Stimulated activated CD8-positive, alpha-beta memory T cell treated with anti-CD3 and anti-CD28 coated beads, Interleukin-4, amount 100 ng/mL, for 24 hours (primary cell): ENCODE measurements at places on chromosomes 2 and 18.

DNA sequence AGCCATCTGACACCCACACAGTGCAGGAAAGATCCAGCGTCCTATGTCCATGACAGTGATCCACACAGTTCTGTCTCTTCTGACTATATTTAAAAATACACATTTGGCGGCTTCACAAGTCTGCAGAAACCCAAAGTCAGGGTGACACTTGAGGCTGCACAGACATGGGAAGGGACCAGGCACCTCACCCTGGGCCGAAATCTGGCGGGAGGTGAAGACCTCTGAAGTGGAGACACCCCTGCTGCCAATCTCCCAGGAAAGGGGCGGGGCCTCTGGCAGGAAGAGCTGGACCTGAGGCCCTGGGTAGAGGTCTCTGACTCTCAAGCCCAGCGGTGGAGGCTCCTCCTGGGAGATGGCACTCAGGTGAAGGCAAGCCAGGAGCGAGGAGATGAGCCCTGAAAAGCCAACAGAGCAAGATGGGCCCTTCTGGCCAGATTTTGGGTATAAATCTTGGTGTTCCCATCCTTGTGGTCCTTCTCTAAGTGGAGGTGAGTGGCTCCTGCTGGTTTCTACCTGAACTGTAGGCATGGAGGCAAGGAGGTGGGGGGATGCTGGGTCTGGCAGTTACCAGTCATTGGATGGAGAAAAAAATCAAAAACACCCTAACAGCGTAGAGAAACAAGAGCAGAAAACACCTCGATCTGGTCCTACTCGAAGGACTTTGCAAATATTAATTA lies 248.4 kb downstream of the HDAC4 start:
- DNase-seq, result no peak

- no peak for DNase-seq
These were observed 115.1 kb downstream of the UBE2E3 start for GRCh38 chr2:181095486-181095885.

- no peak for DNase-seq
These were observed 6.8 kb upstream of the SNED1 start for GRCh38 chr2:240991378-240992263.

GRCh38 chr2:84908948-84909713 lies 3.7 kb downstream of the TMSB10 start:
- no peak for DNase-seq

- DNase-seq, result no peak
These were observed 120.2 kb downstream of the LAMA3 start for GRCh38 chr18:23809415-23809814.

- DNase-seq, result no peak
These were observed 6.5 kb downstream of the SH3BP4 start for GRCh38 chr2:234958311-234958710.

GRCh38 chr2:117958186-117958585 lies 55.7 kb downstream of the CCDC93 start:
- no peak for DNase-seq

- DNase-seq, result no peak
These were observed 433 bp downstream of the SH3RF3 start for GRCh38 chr2:109129356-109129920.

DNA sequence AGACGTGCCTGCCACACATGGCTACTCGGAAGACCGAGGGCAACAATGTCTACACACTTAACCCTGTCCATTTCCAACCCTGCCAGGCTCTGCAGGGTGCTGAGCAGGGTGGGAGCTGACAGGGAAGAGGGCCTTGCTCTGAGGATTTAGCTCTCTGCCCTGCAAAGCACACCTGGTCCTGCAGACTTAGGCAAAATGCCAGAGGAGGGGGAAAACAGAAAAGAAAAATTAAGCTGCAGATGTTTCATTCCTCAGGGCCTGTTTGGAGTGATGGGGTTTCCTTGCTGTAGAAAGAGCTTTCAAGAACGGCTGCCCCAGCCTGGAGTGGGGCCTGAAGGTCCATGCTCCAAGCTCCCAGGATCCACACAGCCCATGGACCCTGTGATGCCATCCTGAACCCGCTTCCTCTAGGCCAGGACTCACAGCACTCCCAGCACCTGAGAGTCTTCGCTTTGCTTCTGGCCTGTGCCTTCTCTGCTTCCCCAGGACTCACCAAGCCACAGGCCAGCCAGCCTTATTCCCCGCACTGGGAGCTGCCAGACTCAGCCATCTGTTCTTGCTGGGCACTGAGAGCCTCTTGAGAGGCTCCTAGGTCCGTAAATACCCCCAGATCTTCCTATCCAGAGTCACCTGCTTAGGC lies 9.1 kb upstream of the TEX51 start:
- no peak for DNase-seq

DNA sequence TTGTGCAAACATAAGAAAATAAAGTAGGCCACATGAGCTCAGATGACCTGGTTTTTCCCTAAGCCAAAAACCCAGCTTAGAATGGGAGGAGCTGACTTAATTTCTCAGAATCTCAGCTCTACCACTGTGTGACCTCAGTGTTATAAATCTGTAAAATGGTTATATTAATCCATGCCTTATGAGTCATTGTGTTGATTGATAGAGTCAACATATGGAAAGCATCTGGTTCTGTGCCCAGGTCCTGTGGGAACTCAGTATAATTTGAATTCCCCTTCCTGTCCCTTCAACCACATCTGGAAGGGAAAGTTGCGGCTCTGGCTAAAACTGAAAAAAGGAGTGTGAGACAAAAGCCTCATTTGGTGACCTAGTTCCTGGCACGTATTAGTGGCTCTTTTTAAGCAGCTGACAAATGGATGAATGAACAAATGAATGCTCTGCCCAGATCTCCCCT lies 25.7 kb downstream of the TMEM177 start:
- DNase-seq, result no peak

DNA sequence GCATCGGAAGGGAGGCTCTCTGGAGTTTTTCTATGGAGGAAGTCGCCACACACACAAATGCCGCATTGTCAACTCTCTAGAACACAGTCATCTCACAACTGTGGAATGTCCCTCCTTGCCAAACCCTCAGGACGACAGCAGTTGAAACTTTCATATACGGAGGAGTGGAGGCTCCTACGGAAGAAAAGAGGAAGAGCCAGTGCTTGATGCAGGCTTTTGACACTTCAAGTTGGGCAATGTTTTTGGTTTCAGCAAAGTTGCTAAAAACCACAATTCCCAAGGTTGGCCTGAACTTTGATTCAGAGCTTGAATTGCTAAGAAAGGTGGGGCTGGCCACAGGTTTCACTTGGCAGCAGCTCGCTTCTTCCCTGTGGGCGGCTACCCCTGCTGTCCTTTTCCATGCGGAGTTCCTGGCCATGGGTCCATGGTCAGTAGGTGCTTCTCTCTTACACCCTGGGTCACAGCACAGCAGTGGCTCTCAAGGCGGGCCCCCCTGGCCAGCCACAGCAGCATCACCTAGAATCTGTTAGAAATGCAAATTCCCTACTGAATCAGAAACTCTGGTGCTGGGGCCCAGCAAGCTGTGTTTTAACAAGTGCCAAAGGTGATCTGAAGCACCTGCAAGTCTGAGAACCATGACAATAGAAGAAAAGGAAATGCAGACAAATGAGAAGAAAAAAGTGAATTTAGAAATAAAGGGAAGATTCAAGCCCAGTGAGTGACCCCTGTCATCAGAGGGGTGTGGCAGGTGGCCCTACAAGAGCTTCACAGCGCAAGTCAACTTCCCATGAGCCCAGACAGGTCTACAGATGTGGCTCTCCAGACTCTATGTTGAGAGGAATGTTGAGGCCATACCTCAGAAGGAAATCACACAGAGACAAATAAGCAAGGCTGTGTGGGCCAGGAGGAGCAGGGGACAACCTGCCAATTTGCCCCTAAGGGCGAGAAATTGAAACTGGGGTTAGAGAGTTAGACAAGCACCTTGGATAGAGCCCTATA lies 856.4 kb downstream of the RNF144A start:
- no peak for DNase-seq

DNA sequence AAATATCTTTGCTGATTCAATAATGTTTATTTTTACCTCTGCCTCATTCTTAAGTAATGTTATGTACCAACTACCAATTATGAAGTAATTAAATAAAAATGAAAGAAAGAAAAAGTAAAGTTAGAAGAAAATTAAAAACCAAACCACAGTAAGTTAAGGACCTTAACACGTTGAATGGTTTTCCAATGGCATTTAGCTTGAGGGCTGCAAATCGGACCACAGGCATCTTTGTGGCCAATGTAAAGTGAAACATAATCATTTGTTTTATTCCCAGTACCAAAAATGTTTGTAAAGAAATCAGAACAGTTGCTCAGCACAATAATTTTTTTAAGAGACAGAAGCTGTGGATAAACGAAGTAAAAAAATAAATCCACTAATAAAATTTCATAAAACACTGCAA lies 1455.5 kb upstream of the ZEB2 start:
- DNase-seq, result no peak

GRCh38 chr2:73920577-73921545 lies 5.8 kb upstream of the DGUOK start:
- DNase-seq, result no peak

DNA sequence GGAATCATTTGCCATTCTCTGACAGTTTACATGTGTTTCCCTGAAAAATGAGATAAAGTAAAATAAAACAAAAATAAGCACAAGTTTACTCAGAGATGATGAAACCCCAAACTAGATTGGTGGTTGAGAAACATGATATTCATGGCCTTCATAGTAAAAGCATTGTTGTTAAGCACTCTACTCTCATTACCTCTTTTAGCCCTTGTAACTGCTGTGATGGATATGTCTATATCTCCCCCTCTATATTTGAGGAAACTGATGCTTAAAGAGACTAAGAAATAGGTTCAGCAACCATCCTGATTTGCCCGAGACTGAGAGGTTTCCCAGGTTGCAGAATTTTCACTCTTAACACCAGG lies 33.9 kb upstream of the GALNT3 start:
- DNase-seq, result no peak

DNA sequence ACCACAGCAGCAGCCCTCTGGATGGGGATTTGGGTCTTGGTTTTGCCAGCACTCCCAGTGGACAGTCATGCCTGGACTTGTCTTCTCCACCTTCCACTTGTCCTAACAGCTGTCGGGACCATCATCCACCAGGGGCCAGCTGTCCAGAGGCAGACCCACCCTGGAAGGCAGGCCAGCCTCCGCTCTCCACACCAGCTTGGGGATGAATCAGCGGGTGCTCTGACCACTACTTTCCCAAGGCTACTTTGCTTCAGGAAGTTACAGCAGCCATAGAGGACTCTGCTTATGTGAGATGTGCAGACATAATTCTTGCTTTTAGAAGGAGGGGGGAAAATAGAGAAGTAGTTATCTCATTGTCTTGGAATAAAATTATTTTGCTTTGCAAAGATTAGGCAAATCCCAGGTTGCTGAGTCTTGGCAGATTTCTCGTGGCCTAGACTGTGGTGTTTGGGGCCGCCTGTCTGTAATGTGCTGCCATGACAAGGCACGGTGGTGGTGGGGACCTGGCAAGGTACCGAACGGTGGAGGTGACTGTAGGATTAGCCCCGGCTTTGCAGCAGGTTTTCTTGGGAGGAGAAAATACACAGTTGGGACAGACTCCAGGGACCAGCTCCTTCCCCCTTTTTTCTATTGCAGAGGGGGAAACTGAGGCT lies 148.7 kb downstream of the AGAP1 start:
- DNase-seq, result no peak

DNA sequence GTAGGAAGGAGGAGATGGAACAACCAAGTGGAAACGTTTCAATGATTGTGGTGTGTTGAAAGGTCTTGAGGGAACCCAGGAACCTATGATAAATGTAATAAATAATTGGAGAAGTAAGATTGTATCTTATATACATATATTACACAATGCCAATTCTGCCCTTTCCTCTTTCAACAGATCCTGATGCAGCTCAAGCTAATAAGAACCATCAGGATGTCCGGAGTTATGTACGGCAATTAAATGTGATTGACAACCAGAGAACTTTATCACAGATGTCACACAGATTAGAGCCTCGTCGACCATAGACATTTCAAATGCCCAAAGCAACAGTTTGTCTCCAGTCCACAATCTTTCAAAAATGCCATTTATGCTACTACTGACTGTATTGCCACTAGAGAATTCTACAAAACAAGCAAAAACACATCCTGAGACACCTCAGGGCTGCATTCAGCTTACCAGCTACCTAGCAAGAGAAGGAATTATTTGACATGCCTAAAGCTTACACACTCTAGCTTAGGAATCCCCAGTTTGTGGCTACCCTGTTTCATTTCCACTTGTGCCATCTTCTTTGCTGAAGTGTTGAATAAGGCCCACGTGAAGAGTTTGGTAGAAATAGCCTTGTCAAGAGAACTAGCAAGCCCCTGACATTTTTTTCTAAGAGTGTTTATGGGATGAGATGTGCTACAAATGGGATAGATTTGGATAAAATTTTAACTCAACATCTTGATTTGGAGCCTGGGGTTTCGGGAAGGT lies 24.0 kb upstream of the MAP3K20 start:
- no peak for DNase-seq

DNA sequence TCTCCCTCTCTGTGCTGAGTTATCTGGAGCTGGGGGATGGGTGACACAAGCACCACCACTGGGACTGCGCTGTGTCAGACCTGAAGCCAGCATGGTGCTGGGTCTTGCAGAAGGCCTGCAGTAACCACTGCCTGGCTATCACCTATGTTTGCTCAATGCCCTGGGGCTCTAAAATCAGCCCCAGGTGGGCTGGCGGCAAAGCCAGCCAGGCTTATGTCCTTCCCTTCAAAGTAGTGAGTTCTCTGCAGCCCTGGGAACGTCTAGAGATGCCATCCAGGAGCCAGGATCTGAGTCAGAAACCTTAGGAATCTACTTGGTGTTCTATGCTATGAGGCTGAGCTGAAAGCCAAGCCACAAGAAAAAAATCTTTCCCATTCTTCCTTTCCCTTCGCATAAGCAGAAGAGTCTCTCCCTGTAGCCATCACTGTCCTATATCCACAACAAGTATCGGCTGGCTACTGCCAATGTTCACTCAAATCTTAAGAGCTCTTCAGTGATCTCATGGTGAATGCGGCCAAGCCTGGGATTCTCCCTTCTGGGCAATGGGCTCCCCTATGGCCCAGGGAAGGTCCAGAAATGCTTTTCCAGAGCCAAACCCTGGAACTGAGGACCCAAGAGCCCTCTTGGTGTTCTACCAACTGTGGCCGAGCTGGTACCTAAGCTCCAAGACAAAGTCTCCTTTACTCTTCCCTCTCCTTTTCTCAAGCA lies 248.7 kb downstream of the ZNF385B start:
- DNase-seq, result no peak

GRCh38 chr18:35123811-35124210 lies 82.6 kb downstream of the MAPRE2 start:
- no peak for DNase-seq

- no peak for DNase-seq
These were observed 66.2 kb downstream of the ATOH8 start for GRCh38 chr2:85819811-85820510.

GRCh38 chr2:130882991-130883390 lies 46.3 kb downstream of the ARHGEF4 start:
- no peak for DNase-seq

DNA sequence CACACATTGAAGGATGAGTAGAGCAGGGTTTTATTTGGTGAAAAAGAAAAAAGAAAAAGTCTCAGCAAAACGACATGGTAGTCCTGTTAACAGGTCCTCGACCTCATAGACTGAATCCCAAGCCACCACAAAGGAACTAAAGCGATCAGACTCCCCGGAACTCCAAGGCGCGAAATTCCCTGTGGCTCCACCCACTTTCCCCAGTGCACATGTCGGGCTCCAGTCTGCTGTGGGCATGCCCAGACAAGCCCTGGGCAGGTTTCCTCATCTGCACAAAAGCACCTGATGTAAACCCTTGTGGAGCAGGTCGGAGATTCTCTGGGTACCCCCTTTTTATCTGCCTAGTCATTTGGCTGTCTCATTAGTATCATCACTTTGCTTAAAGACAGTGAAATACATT lies 170.7 kb upstream of the FSIP2 start:
- DNase-seq, result no peak
